Glutamatergic neuron (in vitro differentiated cells): ENCODE measurements at places on chromosomes 5 and 9. TPM values are rescaled to one million over a fixed set of nuclear protein-coding genes. Genes with fewer than 3 reads are reported as not detected.

The OR1J2 gene
- total RNA-seq, result not detected

The TLR4 gene
- total RNA-seq, result not detected

The WASHC1 gene
- total RNA-seq, result 22.2 TPM

GRCh38 chr5:173968154-173968797, 20.7 kb upstream of the C5orf47 start:
- DNase-seq, result peak; percentile 55

- no peak for DNase-seq
Measured at GRCh38 chr9:115957585-115957984, 196.0 kb upstream of the PAPPA start.

DNA sequence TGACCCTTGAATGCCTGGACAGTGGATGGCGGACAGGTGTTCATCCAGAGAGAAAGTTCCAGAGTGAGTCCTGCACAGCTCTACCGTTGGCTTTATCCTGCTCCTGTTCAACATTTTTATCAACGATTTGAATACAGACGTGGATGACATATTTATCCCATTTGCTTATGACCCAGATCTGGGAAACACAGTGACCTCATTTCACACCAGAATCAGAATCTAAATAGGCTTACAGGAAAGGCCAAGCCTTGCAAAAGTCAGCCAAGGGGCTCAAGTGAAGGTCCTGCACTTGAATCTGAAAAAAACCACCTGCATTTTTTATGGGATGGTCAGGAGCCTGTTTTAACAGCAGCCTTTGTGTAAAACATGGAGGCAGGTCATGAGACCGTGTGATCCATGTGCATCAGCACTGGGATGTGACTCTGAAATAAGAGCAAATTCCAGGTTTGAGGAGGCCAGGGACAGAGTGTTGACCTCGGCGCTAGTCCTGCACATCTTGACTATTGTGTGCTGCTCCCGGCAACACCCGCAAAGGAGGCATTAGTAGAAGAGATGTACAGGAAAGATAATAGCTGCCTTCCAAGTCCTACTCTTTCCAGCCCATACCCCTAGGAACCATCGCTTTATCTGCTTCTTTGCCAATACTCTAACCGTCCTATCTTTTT, 18.5 kb downstream of the PDZD2 start:
- DNase-seq, result no peak

- DNase-seq, result no peak
Measured at GRCh38 chr5:115389799-115390382, 93.4 kb upstream of the CCDC112 start.

DNA sequence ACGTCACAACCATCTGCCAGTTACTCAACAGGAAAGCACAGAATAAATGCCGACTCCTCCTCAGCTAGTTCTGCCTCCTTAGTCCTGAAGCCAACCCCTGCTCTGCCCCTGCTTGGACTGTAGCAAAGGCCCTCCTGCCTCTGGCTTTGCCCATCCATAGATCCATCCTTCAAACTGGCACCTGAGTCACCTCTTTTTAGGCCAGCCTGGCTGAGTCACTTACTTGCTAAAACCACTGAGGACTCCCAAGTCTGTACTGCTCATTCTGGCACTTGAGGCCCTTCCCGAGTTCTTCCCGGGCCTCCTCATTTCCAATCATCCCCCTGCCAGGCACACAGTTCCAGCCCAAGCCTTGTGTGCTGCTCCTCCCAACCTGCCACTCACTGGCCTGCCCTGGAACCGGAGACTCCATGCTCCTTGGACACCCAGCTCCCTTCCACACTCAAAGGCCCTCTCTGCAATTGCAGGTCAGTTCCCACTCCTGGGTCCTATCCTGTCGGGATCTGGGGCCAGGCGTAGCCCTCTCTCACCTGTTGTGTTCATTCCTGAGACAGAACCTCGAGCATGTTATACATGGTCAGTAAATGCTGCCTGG, 220.1 kb downstream of the DAB2IP start:
- no peak for DNase-seq

- no peak for DNase-seq
Measured at GRCh38 chr9:4287886-4288588, 11.8 kb downstream of the GLIS3 start.

DNA sequence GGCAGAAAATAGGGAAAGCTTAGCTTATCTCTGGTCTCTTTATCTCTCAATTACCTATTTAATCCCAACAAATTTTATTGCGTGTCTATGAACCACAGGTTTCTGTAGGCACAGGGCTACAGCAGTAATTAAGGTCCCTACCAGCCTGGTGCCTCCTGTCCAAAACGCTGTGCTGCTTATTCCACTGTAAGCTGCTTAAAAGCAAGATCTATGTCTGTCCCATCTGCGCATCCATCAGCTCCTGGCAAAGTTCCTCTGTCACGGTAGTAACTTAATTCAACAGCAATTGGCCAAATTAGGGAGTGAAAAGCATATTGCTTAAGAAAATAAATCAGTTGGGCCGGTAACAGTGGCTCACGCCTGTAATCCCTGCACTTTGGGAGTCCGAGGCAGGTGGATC, 235.8 kb upstream of the VLDLR start:
- no peak for DNase-seq

DNA sequence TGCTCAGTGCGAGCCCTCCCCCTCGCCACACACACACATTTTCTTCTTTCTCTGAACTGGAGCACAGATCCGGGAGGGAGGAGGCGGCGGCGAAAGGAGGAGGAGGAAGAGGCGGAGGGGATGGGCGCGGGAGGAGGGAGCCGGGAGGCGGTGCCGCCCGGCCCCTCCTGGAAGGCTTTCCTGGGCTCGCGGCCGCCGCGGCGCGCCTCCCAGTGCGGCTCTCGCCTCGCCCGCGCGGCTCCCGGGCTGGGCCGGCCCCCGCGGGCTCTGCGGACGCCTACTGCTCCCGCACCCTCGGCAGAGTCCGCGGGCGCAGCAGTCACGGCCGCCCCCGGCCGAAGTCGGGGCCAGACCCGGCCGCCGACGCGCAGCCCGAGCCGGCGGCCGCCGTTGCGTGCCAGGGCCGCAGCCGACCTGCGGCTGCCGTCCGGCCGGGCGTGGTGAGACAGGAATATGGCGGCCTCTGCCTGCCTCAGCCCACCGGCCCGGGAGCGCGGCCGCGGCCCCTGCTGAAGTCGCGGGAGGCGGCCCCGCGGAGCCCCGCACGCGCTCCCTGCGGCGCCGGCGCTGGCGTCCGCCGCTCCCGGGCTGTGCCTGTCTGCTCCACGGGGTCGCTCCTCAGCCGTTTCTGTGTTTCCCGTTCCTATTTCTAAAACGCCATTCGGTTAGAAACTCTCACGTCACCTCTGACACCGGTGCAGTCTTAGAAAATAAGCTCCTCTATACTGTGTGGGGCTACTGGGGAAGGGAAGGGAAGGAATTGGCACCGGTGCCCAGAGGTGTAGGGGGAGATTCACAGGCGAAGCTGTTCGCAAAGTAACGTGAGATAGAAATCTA, 500 bp upstream of the GNAQ start:
- peak; percentile 90 for DNase-seq

DNA sequence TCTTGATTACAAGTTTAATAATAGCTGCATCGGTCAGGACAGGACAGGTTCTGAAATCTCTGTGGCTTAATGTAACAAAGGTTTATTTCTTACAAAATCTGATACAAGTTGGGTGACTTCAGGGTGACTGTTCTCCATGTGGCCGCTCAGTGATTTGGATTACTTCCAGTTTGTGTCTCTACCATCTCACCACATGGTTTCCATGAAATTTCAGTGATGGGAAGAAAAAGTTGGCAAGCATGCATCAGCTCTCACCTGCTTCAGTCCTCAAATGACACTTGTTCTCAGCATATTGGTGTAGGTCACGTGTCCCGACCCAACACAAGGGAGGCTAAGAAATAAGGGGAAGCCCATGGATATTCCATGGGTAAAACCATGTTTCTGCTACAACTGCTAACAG, 7.8 kb upstream of the TMEM268 start:
- DNase-seq, result no peak

DNA sequence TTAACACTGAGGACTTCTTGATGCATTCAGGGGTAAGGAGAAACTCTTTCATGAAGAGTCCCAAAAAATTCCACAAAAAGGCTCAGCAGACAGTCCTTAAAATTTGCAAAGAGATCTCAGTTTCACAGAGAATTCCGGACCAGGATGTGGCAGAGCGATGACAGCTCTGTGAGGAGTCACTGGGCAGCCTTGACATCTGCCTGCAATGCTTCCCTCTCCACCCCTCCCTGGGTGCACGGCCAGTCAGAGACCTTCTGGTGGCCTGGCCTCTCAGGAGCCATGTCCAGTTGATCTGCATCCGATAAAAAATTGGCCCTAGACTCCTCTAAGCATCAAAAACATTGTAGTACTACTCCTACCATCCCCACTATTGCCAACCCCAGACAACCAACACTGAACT, 76.8 kb downstream of the MACROH2A1 start:
- no peak for DNase-seq

- DNase-seq, result no peak
Measured at GRCh38 chr5:157456301-157456700, 3.7 kb upstream of the NIPAL4 start.

- no peak for DNase-seq
Measured at GRCh38 chr5:169083394-169084018, 217.4 kb downstream of the SLIT3 start.
